ENCODE measurements at places on chromosomes 16 and 17.

GRCh38 chr17:36661047-36661666 is 59.8 kb downstream of the MRM1 start:
- no peak for DNase-seq

DNA sequence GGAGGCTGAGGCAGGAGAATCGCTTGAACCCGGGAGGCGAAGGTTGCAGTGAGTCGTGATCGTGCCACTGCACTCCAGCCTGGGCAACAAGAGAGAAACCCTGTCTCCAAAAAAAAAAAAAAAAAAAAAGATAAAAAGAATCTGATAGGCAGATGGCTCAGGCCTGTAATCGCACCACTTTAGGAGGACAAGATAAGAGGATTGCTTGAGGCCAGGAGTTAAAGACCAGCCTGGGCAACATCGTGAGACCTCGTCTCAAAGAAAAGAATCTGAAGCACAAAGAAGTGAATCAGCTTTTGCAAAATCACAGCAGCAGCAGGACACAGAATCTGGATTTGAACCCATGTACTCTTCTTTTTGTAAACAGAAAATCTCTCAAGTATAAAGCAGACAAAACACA is 7.6 kb downstream of the NOB1 start:
- no peak for DNase-seq

- no peak for DNase-seq
Observed at GRCh38 chr16:87437327-87437726, 45.2 kb downstream of the MAP1LC3B start.

DNA sequence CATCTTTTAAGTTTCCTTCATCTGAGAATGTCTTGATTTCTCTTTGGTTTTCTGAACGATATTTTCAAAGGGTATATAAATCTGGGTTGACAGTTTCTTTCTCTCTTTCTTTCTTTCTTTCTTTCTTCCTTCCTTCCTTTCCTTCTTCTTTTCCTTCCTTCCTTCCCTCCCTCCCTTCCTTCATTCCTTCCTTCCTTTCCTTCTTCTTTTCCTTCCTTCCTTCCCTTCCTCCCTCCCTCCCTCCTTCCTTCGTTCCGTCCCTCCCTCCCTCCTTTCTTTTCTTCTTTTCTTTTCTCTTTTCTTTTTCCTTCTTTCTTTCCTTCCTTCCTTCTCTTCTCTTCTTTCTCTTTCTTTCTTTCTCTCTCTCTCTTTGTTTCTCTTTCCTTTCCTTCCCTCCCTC is 7.6 kb upstream of the KRT39 start:
- DNase-seq, result no peak

DNA sequence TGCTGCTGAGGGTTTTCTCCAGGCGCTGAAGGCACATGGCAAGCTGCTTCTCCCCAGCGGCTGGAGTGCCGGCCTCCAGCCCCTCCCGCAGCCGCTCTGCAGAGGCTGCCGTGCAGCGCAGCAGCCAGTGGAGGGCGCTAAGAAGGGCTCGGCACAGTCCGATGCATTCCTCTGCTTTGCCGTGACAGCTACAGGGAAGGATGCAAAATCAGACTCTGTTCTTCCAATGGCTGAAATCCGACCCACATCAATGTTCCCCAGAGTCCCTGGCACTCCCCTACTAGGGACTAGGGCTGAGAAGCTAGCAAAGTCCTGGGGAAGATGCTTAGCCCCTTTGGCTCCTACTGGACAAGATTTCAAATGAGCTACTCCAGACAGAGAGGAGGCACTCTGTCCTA is 19.0 kb downstream of the MED24 start:
- no peak for DNase-seq

DNA sequence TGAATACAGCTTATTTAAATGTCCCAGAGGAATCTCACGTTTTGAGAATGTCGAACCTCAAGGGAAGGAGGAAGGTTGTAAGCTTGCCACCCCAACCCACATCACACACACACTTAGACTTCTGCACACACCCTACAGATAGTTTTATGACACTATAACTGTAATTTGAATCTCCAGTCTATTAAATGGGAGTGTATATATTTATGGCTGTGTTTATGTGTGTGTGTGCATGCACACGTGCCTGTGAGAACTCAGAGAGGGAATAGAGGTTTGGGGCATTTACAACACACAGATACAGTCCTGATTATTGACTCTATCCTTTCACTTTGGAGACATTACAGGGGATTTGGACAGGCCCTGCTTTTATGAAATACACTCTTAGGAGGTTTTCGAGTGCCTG is 171.5 kb upstream of the MAF start:
- no peak for DNase-seq

DNA sequence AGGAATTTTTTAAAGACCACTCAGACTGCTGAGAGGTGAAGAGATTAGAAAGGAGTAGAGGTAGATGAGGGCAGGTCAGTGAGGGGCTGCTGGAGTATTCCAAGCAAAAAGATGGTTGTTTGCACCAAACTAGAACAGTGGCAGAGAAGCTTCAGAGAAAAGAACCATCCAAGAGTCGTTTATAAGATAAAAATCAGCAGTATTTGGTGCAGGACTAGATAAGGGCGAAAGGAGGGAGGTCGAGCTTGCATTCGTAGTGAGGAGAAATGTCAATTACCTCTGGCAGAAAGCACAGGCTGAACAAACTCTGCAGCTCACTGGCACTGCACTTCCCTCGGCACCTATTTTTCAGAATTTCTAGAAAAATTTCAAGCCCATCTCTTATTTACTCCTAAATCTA is 9.6 kb downstream of the TEX2 start:
- no peak for DNase-seq

GRCh38 chr17:81955756-81956544 is 5.0 kb downstream of the NOTUM start:
- no peak for DNase-seq

DNA sequence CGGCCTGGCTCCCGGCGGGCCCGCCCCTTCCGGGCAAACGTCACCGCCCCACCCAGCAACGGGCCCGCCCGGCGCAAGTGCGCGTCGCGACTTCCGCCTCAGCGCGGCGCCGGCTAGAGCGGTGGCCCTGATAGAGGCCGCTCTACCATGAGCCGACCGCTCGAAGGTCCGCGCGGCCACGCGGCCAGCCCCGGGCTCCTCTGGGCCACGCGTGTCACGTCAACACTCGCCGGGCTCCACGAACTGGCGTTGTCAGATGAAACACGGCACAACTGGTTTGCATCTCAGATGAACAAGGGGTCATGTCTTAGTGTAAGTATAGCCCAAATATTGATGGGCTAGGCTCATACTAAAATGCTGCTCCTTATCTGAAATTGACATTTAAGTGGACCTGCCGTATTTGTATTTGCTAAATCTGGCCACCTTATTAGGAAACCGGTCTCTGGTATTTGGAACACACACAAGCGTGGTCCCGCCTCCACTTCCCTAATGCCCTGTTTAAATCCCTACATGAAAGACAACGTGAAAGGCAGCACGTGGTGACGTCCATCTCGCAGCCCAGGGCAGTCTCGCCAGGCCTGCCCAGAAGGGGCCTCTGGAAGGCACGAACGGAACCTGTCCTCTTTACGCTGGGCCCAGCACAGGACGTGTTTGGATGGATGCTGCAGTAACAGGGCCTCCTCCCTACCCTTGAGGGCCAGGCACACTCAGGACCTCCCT is at the start of gene ZNF598:
TSS of gene ZNF598 (minus strand) at position 31 of the 720 bp plus-strand sequence.
- peak; percentile 48 for DNase-seq

DNA sequence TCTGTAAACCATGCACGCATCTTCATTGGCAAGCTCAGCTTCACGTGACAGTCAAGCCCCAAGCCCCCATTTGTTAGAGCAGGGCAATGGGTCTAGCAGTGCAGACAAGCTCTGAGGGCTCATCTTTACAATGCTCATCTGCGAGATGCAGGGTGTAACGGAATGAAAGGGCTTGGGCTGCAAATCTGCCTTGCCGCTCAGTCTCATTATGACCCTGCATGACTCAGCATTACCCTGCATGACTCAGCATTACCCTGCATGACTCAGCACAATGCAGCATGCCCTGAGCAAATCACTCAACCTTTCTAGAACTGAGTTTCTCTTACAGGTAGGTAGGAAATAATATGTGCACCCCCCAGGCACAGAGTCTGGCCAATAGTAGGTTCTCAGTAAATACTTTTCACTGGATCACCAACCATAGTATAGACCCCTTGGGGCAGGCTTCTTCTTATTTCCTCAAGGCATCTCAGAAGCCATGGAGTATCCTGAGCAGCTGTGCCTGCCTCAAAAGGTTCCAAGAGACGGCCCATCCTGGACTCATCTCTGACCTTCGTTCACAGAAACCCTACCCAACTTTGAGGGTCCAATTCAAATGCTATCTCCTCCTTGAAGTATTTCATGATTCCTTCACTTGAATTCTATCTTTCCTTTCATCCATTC is 391.3 kb upstream of the CDH5 start:
- no peak for DNase-seq

DNA sequence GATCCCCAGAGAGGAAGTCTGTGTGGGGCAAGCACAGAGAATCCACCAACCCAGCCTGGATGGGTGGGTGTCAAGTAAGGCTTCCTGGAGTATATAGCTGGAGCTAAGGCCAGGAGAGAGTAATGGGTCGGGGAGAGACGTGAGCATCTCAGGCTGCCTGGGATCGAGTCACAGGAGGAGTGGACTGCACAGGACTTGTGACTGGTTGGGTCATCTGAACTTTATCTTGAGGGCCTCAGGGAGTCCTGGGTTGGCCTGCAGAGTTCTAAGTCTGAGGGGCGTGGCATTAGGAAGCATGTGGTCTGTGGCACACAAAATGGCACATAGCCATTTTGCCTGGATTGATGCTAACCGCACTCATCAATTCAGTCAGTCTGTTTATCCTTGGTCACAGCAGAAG is 1.5 kb downstream of the PLA2G15 start:
- DNase-seq, result no peak

GRCh38 chr16:51538707-51539498 is 387.8 kb upstream of the SALL1 start:
- DNase-seq, result no peak

DNA sequence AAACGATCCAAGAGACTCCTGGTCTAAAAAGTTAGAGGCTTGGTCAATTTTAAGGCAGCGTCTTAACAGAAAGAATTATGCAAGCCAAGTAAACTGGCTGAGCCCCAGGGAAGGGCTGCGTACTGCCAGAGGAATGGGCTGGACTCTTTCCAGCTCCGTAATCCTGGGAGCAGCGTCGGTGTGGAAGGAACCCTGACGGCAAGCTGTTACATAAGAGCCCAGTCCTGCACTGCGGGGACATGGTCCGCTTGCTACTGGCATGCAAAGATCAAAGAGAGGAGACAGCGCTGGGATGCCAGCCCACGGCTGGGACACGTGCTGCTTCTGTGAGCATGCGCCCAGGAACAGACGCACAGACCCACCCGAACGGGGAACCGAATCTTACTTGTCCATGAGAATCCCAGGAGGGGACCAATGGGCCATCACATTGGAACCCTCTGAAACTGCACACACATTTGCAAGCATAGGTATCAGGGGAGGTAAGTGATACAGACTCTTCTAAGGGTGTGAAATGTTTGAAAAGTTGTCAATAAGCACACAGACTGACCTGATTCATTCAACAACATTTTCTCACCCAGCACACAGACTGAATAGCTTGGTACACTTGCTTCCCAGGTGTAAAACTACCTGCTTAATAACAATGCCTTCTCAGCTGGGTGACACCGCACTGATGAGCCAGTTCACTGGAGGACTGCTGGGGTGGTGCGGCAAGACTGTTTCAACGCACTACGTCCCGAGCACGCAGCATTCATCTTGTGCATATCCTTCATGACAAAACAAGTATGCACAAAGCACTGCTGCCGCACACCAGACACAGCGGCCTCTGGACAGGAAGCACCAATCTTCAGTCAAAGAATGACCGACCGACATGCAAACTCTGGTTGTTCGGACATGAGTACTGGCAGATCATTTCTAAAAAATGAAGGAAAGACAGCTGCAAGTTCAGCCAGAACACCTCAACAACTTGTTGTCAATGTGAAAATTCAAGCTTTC is 94.9 kb downstream of the ANKRD11 start:
- no peak for DNase-seq

GRCh38 chr17:43200127-43200526 is 11.5 kb upstream of the TMEM106A start:
- no peak for DNase-seq

DNA sequence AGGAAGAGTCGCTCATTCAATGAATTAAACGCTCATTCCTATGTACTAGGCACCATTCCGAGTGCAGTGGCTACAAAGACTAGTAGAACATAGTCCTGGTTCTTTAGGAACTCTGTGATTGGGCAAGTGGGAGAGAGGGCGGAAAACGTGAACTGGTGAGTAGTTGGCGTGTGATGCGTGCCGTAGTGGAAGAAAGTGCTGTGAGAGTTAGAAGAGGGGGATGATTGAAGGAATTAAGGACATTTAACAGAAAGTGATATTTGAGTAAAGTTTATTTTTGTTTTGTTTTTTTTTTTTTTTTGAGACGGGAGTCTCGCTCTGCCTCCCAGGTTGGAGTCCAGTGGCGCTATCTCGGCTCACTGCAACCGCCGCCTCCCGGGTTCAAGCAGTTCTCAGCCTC is 7.9 kb upstream of the SLFN14 start:
- DNase-seq, result no peak

DNA sequence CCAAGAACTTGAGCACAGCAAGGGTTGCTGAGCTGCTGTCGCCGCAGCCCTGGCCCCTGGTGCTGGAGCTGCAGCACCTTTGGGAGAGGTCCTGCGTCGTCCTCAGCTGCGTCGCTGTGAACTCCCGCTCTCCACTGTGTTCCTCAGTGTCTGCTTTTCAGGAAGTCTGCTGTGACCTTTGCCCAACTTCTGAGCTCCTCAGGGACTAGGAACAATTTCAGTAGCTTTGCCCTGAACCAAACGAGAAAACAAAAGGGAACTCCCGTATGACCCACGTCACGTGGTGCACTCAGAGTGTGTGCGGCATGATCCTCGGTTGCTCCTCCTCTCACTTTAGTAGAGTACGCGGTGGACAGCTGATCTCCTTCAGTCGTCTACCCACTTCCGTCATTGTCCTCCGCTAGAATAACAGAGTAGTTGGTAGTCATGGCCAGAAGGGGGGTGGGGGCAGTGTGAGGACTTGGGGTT is 44.2 kb downstream of the WDR45B start:
- no peak for DNase-seq

GRCh38 chr17:81241648-81242420 is 2.7 kb downstream of the NDUFAF8 start:
- DNase-seq, result no peak

DNA sequence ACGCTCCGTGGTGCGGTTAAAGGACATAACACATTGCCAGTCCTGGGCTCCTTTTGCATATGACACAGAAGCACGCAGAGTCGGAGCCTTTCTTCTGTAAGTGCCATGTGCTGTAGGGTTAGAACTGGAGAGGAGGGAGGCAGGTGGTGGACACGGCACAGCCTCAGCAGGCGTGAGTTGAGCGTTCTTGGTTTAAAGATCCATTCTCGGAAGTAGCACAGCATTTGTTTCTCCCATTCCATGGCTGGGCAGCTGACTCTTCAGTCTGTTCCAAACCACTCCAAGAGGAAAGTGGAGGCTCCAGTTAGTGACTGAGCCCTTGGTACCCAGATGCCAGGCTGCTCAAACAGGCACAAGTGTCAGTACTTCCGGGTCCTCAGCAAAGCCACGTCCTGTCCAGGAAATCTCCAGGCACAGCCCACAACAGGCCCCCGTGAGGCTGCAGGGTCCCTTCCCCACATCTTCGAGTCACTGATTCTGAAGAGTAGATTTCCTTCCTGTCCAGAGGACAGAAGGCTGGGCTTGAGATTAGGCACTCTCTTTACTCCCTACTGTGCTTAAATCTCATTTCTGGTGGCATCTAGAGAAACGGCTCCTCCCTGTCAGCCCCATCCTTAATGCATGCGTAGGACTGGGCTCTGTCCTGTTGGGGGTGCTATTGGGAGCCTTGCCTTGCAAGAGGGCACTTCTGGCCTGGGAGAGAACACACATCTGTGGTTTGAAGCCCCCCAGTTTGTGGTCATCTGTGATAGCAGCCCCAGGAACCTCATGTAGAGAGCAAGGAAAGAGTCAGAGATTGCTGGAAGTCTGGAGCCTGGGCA is 39.6 kb upstream of the NAT9 start:
- no peak for DNase-seq

All from NCI-H187 treated with DMSO at 0.1 percent for 48 hours (cell line).